ENCODE measurements at places on chromosomes 6 and 20.

DNA sequence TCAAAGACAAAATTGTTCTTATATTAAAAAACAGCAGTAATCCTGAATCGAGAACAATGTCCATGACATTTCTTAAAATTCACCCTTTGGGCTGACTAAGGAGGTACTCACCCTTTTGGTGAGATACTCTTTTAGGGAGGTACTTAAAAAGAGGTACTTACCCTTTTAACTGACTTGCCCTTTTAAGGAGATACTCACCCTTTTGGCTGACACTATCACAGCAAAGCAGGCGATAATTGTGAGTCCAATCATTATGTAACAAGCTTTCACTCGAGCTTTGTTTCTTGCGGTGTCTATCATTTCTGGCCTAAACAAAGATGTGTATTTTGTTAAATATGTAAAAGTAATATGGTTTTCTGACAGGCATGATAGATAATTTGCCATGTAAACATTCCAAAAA lies 3.7 kb downstream of the FAM162B start:
- DNase-seq, result no peak

DNA sequence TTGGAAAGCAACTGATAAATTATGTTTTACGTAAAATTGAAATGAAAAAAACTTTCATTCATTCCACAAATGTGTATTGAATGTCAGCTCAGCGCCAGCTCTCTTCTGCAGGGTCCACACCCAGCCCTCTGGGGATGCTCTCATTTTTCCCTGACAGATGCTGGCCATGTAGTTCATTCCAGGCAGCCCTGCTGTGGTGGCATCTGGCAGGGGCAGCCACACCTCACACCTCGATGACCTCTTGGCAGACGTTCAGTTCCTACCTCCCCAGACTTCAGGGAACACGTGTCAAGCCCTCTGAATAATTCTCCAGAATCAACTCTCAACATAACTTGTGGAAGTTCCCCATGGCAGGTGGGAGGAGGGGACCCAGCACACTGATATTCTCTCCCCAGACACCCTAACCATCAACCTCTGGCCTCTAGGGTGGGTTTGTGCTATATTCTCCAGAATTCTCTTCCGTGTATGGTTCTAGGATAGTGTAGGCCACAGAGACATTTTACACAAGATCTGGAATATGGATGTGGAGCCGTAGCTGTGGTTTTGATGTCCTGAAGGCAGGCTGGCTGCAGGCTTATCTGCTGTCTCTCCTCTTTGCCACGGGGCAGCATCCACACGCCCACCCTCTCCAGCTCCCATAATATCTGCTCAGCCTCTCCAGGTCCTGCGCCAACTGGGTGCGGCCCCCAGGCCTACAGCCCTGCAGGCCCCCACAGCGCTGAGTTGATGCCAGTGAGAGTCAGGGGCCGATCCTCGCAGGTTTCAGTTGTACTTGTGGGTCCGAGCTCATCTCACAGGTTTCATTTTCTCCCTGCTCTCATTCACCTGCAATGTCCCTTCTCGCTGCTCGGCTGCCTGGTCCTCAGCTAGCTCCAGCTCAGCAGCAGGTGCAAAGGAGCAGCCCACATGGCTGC lies 175.8 kb upstream of the ARID1B start:
- peak; percentile 64 for DNase-seq

GRCh38 chr20:31551163-31552081 lies 37.2 kb downstream of the HM13 start:
- DNase-seq, result no peak

DNA sequence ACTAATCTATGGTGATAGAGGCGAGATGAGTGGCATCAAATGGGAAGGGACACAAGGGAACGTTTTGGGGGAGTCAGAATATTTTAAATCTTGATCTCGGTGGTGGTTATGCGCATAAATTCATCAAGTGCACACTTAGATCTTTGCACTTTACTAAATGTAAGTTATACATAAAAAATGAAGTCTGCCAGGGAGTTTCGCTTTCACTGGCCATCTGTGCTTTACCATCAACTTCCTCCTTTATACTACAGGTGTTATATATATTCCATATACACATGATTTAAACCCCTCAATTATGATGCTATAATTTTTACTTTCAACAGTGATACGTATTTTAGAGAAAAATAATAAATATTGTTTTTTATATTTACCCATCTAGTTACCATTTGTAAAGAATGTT lies 97.6 kb upstream of the AKIRIN2 start:
- no peak for DNase-seq

- no peak for DNase-seq
Observed at GRCh38 chr20:63072991-63073737, 66.4 kb upstream of the BHLHE23 start.

GRCh38 chr6:50992232-50992631 lies 173.6 kb downstream of the TFAP2B start:
- no peak for DNase-seq

GRCh38 chr6:128275030-128275429 lies 245.4 kb downstream of the PTPRK start:
- DNase-seq, result no peak

GRCh38 chr6:69284176-69284730 lies 512.6 kb downstream of the LMBRD1 start:
- no peak for DNase-seq

DNA sequence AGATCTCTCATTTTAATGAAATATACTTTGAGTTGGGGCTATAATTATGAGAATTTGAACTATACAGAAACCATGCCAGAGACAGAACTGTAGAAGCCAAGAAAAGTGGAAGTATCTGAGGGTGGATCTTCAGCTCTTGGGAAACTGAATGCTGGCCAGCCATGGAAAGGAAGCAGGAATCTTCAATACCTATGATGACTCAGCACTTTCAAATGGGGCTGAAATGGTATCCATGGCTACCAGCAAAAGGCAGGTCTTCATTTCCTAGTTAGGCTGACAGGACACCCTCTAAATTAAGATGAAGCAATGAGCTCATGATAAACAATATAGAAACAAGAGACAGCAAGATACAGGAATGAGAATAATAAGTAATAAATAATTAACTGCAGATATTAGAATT lies 171.3 kb downstream of the COL21A1 start:
- DNase-seq, result no peak

DNA sequence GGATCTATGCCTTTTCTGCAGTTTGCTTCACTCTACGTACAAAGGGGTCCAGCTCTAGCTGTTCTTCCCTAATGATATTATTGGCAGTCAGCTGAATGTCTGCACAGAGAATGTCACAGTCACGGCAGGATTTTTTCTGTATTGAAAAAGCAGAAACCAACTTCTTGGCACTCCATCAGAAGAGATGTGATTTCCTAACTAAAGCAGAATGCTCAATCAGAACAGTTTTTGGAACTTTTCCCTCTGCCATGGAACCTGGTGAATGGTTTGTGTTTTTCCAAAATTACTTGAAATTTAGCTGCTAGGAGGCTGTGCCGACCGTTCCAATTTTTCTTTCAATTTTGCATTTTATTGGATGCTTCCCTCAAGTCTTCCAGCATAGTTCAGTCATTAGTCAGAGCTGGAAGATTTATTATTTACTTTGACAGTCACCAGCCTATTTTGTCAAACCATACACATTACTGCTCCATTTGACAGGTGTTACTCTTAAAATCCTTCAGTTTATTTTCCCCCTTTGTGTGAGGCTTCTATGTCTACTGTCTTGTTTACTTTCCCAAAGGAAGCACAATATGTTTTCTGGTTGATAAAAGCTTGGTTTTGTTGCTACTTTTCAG lies 259.6 kb upstream of the EPHA7 start:
- no peak for DNase-seq

GRCh38 chr20:61244213-61244612 lies 7.8 kb upstream of the CDH4 start:
- DNase-seq, result no peak

DNA sequence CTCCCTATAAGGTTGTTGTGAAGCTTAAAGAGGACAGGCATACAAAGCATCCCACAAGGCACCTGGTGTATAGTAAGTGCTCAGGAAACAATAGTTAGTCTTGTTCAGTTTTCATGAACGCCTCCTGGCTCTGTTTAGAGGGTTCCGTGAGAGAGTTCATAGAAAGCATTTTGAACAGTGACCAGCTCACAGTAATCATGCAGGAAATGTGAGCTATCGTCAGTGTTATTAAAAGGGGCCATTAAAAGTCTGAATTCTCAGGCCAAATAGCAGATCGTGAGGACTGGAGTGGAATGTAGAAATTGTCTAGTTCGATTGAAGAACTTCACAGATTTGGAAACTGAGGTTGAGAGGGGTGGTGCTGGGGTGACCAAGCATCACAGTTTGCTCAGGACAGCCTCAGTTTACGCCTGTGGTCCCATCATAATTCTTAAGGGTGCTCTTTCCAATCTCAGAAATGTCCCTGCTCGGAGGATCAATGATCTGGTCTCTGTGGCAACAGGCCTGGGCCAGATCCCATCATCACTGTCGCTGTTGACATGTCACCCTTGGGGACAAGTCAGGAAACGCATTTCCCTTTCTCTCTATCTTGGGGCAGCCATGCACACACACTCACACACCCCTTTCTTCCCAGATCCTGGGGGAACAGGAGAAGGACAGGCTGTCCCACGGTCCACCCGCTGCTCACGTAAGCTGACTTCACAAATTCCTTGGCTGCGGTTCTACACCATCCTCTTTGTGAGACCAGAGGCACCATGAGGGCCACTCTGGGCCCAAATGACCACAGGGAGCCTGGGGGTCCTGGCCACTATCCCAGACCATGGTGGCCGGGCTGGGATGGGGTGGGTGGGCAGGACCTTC lies 7.2 kb downstream of the TGM2 start:
- no peak for DNase-seq

- no peak for DNase-seq
Observed at GRCh38 chr6:119200512-119201175, 122.2 kb upstream of the FAM184A start.

- no peak for DNase-seq
Observed at GRCh38 chr20:22686097-22686496, 101.7 kb upstream of the FOXA2 start.

All from NCI-H524 treated with DMSO at 0.1 percent for 48 hours (cell line).